ENCODE measurements at places on chromosomes 2 and 18.

- no peak for DNase-seq
These were observed 95.2 kb downstream of the MTX2 start for GRCh38 chr2:176364273-176364977.

DNA sequence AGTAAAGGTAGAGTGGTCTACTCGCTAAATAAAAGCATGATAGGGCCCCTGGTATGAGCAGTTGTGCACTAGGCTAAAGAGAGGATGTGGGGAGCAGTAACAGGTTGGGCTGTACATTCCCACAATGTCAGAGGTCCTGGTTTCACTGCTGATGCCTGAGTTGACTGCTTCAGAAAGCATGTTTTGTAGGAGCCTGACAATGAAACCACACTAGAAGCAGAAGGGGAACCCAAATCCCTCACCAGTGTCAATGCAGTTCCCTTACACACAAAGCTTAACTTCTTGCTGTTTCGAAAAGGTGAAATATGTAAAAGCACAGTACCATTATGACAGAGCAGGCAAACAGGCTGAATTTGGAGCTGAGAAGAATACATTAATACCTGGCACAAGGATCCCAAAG lies 291.7 kb upstream of the KYNU start:
- no peak for DNase-seq

- DNase-seq: no peak
These were observed 134.0 kb downstream of the INSIG2 start for GRCh38 chr2:118222273-118222594.

DNA sequence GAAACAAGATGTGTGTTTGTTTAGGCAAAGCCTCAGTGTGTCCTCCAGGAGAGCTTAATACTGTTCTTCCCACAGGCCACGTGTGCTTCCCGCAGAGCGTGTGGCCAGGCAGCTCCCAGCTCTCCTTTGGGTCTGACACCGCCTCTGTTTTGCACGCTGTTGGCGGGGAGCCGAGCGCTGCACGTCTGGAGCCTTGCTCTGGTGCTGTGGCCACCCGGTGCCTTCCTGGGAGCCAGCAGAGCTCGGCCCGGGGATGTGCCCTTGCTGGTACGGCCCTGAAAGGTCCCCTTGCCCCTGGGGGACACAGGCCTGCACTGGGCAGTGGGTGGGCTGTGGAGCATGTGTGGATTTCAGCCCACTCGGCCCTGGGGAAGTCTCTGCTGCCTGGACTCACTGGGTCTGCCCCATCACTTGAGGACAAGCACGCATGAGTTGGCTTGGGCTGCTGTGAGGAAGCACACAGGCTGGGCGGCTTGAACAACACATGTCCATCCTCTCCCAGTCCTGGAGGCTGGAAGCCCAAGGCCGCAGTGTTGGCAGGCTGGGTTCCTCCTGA lies 160.7 kb upstream of the HDAC4 start:
- DNase-seq: peak; percentile 3

DNA sequence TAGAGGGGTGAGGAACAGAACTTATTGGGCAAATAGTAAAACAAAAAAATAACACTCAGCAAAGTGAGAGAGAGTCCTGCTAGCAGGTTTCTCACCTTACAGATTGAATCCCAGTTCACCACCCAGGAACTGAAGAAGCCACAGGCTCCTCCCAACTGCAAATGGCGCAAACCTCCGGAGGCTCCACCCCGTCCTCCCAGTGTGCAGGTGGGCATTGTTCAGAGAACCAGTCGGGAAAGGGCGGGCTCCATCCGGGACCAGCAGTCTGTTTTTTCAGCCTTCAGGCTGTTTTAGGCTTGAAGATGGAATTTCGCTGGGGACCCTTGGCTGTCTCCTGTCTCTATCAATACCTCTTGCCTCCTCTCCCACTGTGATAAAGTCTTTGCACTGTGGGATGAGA lies 317.5 kb downstream of the PARD3B start:
- DNase-seq: no peak

- no peak for DNase-seq
These were observed 128.3 kb downstream of the LRRC30 start for GRCh38 chr18:7358989-7359726.

DNA sequence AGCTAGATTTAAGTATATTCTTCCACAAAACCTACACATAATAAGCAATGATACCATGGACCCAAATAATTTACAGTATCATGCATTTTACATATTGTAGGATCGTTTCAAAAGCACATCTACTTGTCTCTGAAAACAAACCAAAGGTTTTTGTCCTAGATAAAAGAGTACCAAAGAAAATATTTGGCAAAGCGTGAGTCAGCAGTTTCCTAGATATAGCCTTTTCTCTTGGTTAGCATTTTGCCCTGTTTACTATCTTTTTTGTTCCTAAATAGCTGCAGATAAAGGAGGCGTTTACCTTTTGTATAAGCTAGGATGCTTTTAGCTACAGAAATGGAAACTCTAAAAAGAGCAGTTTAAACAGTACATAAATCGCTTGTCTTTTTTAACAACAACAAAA lies 305.8 kb upstream of the GULP1 start:
- DNase-seq: no peak

Data from EL (cell line).